Activated CD8-positive, alpha-beta memory T cell treated with anti-CD3 and anti-CD28 coated beads, Interleukin-2, amount 50 U/mL, for 48 hours (primary cell): ENCODE measurements at places on chromosomes 6 and 20.

DNA sequence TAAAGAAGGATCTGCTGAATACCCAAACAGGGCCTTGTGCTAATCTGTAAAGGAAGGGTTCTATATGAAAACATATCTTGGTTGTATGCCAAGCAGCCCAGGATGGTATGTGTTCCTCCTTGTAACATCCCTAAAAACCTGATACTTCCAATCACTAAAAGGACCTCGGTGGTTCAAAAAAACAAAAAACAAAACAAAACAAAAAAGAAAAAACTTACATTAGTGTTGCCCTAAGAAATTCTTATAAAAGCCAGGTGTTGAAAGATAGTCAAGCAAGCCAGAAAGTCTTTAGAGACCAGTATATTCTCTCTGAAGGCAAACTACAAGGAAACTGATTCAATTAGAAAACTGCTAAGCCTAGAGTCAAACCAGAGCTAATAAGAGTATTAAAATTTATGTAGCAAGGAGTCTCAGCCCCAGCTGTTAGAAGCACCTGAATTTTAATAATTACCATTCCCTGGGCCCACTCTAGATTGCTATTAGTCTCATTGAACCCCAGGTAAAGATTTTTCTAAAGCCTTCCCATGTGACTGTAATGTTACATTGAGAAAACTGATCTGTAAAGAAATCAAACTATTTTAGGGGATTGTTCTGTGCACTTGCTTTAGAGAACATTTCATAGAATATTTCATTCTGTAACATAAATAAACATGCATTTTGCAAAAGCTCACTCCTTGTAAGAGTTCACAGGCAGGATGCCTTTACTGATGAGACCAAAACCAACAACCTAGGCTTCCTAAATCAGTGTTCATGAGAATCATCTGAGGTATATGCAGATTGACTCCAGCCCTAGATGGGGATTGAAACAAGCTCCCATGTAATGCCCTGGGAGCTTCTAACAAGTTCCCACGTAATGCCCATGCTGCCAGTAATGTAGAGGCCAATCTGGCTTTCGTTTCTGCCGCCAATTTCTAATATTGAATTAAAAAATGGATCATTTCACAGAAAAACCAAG lies 95.2 kb upstream of the BTN3A2 start:
- no peak for DNase-seq

GRCh38 chr6:139641376-139641775 lies 266.9 kb upstream of the CITED2 start:
- DNase-seq: no peak

DNA sequence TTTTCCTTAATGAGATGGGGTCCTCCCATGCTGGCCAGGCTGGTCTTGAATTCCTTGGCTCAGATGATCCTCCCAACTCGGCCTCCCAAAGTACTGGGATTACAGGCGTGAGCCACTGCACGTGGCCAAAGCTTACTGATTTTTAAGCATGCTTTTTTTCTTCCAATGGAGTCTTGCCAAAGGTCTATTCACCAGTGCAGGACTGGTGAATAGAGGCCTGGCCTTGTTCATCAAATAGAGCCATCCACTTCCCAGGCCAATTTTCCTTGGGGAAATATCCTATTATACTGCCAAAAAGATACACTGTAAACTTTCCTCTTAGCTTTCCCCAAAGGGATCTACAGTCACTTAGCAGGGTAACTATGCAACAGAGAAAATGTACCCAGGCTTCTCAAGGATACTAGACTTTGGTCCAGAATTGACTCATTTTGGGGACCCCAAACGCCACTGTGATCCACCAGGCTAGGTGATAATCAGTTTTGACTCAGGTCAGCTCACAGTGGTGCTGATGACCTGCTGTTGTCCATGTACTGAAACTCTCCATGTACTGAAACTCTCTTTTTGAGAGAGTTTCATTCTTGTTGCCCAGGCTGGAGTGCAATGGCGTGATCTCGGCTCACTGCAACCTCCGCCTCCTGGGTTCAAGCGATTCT lies 91.8 kb downstream of the REPS1 start:
- DNase-seq: no peak

DNA sequence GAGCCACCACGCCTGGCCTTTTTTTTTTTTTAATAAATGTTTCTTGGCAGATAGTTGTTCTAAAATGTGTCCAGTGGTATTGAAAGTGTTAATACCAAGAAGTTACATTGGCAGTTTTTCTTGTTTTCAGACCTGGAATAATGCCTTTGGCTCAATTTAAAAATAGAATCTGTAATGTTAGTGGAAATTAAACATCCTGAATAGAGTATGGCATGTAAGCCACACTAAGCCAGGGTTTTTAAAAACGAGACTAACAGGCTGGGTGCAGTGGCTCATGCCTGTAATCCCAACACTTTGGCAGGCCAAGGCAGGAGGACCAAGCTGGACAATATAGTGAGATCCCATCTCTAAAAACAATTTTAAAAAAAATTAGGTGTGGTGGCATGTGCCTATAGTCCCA lies 25.3 kb downstream of the MCM8 start:
- no peak for DNase-seq

DNA sequence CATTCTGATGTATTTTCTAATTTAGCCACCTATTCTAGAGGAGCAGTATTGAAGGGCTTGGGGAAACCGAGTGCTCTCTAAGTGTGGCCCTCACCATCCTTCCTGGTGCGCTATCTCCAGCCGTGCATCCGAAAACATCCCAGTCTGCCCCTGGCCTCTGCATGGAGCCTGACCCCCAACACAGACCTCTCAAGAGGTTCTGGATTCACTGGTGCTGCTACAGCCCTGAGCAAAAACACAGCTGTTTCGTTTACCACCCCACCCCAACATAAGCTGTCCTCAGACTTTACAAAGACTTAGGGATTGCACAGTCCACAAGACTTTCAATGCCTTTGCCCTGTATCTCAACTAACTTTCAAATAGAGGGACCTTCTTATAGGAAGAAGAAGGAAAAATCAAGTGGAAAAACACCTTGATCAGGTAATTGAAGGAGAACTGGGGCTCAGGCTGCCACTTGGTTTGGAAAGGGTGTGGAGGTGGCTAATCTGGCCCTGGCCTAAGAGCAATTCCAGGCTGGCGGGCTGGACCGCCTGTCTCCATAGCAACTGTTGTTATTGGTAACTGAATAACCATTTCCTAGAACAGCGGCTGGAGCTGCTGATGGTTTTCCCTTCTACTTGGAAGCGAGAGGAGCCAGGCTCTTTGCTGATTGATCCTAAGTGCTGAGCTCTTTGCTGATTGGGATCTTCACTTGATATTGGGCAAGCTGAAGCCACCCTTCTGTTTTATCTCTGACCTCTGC lies 90.2 kb upstream of the TOX2 start:
- DNase-seq: no peak

DNA sequence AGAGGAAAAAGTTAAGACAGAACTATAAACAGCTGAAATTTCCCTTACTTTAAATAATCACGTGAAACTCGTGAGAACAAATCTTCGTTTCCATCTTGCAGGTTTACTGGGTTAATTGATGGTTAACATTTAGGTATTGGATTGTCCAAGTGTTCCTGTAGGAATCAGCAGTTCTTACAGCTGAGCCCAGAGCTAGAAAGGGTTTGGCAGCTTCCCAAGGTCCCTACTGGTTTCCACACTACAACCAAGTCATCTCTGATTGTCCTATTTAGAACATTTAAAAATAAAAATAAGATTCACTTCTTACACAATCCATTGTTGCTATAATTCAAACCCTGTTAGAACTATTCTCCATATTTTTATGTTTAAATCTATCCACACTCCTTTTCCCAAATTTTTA lies 15.8 kb downstream of the MPC1 start:
- DNase-seq: no peak

DNA sequence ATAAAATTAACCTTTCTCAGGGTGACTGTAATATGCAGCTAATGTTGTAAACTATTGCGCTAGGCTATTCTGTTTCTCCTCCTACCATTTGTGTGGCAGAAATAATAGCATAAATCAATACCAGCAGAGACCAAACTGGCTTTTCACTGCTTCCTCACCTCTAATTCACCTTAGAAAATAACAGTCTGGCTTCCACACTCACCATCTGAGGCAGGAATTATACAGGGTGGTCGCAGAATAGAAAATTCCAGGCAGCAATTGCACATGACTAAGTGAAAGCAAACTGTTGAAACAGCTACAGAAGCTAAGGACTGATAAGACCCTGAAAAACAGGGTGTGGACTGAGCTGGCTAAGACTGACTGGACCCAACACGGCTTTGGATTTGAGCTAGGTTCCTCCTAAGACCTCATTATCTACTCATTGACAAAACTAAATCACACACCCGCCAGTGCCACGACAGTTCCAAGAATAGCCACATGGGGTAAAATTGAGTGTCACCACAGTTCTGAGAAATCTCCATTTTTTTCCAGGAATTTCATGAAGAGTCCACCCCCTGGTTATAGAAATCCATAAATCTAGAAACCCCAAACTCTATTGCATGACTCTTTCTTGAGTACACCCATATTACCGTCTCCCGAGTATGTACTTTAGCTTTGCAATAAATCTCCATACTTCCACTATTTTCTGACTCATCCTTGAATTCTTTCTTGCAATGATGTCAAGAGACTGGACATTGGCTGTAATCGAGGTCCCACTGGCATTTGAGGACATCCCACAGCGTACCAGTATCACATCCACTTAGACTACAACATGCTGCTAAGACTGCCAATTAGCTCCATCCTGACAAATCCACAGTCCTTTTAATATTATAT lies 60.9 kb upstream of the KCNQ5 start:
- DNase-seq: no peak

DNA sequence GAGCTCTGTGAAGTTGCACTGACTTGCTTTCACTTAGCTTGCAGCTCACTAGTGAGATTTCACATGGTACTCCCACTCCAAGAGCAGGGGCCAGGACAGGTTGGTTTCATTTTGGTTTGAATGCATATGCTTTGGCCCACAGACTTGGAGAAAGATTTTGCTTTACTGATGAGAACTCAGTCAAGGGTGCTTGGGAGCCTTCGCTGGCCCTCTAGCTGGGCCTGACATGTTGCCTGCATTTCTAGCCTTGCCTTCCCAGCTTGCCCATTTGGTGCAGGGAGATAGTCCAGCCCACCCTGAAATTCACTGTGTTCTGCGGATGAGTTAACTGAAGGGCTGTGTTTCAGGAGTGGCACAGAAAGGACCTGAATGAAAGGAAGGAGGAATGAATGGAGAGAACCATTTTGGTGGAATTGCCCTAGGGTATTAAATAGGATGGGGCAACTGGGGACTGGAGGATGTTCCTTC lies 1.9 kb downstream of the SGK1 start:
- no peak for DNase-seq

DNA sequence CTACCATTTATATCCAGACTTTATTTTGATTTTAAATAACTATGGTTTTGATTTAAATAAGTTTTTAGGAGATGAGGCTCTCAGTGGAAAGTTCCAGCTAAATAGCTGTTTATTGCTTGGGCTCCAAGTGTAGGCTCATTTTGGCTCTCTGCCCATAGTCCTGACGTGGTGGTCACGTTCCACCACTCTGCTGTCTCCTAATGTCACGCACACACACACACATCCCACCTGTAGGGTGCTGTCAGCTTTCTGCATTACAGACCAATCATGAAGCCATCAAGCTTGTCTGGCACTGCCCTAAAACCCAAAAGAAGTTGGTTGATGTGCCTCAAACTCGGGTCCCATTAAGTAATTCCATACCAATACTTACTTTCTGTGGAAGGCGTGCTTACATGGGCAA lies 45.4 kb downstream of the PANK2 start:
- DNase-seq: no peak

DNA sequence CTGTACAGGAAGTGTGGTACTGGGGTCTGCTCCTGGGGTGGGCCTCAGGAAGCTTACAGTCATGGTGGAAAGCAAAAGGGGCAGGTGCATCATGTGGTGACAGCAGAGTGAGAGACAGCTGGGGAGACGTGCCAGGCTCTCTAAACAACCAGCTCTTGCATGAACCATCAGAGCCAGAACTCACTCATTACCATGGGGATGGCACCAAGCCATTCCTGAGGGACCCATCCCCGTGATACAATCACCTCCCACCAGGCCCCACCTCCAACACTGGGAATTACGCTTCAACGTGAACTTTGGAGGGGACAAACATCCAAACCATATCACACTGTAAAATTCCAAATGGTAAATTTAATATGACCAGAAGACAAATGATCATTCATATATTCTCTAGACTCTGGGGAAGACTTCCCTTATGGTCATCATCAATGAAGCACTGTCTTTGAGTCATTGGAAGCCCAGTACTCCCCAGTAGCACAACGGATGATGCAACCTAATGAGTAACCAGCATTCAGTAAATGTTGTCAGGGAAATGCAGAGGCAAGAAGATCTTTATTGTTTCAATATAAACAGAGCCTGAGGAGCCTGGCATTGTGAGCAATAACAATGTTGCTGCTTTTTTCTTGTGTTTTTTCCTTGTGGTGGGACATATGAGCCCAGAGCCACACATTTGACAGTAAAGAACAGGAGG lies 48.2 kb upstream of the RALY start:
- DNase-seq: no peak

DNA sequence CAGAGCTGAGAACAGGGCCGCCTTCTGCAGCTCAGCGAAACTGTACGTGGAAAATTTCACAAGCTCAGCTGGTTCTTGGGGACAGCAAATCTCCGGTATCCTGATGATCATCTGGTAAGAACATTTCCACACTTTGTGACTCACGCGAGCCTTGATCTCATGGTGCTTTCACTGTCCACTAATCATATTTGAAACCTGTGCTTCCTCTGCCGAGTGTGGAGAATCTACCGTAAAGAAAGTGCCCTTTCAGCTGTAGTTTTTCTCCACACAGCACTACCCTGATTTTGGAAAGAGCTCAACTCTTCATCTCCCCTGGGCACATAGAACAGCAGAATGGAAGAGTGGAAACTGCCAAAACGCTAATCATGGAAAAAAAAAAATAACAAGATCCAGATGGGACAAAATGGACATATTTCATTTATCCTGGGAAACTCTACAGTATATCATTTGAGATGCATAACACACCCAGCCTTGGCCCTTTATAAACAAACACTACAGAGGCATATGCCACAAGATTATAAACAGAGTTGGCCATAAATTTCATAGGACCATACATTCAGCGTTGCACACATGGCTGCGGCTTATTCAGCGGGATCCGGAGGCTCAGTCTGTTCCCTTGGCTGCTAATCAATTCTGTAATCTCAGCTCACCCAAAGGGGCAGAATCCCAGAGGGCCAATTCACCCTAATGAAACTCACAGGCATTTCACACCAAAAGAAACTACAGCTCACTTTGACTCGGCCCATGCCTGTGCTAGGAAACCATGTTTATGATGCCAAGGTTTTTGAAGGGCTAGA lies 434.5 kb downstream of the HDGFL1 start:
- DNase-seq: no peak

- DNase-seq: no peak
Measured at GRCh38 chr6:39561536-39562266, 163.5 kb downstream of the KIF6 start.

DNA sequence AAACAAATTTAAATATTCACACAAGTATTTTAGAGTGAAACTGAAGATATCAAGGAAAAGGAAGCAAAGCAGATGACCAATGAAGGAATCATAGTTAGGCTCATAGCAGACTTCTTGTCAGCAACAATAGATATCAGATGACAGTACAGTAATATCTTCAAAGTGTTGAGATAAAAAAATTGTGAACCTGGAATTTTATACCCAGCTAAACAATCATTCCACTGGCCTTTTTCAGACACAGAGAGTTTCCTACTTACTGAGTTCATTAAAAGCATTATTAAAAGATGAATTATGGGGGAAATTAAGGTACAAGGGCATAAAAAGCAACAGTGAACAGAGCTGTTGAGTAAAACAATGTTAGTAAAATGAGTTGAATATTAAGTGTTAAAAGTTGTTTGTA lies 254.6 kb downstream of the UST start:
- DNase-seq: no peak

- no peak for DNase-seq
Measured at GRCh38 chr20:18678549-18679419, 90.9 kb downstream of the DTD1 start.
